Stomach (tissue), 19 donors: ENCODE measurements at places on chromosomes 6 and 20. TPM values are rescaled to one million over a fixed set of nuclear protein-coding genes. Genes with fewer than 3 reads are reported as not detected.

NDUFAF5 gene
- 35.2 TPM for total RNA-seq

- DNase-seq: no peak
Observed at GRCh38 chr20:43955062-43955749, 40.6 kb downstream of the TOX2 start.

DNA sequence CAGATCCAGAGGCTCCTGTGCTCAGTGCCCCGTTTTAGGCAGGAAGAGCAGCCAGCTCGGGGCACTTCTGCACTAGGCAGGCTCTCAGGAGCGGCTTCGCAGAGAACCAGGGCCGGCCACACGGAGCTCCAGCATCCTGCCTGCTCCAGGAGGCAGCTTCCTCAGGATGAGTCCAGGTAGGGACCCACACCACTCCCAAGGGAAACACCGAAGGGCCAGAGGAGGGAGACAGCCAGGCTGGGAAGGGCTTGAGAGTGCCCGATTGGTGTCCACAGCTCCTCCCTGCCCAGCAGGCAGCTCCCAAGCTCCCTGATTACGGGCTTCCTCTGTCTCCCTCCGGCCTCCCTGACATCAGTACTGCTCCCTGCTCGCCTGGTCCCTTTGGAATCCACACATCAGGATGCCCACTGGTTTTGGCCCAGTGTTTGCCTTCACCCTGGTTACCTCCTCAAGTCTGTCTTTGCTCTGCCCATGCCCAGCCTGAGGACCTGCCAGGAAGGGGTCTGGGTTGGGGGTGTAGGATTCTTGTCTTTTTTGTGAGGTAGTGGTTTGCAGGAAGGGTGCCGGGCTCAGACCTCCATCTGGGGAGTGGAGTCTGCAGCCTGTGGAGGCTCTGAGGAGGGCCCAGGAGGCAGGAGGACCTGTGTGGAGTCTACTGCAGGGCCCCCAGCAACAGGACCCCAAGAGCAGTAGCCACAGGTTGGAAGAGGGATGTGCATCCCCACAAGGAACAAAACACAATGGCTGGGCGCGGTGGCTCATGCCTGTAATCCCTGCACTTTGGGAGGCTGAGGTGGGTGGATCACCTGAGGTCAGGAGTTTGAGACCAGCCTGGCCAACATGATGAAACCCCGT is 11.2 kb upstream of the PYGB start:
- no peak for DNase-seq

DNA sequence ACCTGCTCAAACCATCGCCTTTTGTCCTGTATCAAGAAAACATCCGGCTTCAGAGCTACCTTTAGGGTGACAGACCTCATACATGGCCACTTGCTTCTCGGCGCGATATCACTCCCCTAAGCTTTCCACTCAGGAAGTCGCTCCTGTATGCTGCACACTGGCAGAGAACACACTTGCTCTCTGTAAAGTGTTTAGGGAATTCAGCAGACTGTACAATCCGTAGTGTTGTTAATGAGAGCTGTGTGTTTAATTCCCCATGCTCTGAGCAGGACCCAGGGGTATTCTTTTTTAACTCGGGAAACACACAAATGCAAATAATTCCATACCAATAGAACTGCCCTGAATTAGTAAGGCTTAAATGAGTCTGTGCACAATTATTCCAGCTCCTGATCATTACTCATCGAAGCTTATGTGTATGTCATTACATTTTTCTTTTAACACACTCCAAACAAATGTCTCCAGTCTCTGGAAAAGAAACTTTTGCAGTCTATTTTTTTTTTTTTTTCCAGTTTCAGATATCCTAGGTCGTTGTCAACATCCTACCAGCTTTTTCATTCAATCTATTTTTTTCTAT is 338.7 kb upstream of the ARID1B start:
- no peak for DNase-seq

GRCh38 chr20:22824077-22824476 is 211.0 kb upstream of the SSTR4 start:
- DNase-seq: no peak

DNA sequence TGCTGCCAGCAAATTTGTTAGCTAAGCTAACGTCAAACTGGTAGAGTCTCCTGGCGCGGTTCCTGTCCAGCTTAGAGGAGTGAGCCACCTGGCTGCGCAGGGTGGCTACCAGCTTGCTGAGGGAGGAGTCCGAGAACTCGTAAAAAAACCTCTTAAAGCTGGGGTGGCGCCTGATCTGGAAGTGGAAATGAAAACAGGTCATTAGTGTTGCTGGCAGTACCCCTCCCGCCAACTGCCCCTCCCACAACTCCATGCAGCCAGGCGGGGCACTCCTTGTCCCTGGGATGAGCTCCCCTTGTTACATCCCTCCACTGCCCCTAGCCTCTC is 17.3 kb downstream of the BNIP5 start:
- DNase-seq: no peak

GRCh38 chr6:112253841-112254816 is at the start of gene LAMA4:
TSS of gene LAMA4 (minus strand) at chr6:112254567. CDS start at chr6:112254150, 417 bp downstream.
- DNase-seq: peak; percentile 85
